ENCODE measurements at places on chromosomes 5 and 9.

- peaks cover 3% of the 10 kb centered on the region for H3K4me1 ChIP-seq
- H3K4me3 ChIP-seq: no peak overlapping the region
- no peaks in the 10 kb centered on the region for H3K36me3 ChIP-seq
- DNase-seq: peak; percentile 38
- no peak overlapping the region for H3K27ac ChIP-seq
These were observed 60.1 kb upstream of the MSX2 start for GRCh38 chr5:174664180-174664850.

GRCh38 chr5:62347928-62348327, 41.9 kb downstream of the KIF2A start:
- peaks cover 12% of the 10 kb centered on the region for H3K36me3 ChIP-seq
- H3K4me1 ChIP-seq: no peaks in the 10 kb centered on the region
- no peak overlapping the region for H3K4me3 ChIP-seq
- no peaks in the 10 kb centered on the region for H3K27me3 ChIP-seq
- no peak for DNase-seq

DNA sequence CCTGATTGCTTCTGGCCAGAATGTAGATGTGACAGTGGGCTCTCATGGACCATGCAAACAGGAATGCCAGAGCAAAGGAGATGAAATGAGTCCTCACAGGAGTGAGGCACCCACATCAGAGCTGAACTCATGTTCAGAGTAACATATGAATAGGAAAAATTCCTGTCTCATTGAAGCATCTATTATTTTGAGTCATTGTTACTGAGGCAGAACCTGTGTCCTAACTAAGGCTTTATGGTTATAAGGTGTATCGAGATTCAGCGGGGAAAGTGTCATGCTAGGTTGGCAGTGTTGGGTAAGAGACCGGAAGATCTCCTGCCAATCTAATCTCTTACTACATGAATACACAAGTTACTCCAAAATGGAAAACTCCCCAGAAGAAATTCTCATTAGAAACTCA, 304.1 kb downstream of the TRPM3 start:
- H3K4me3 ChIP-seq: no peak overlapping the region
- no peak overlapping the region for H3K27ac ChIP-seq
- no peaks in the 10 kb centered on the region for H3K27me3 ChIP-seq
- no peaks in the 10 kb centered on the region for H3K4me1 ChIP-seq

DNA sequence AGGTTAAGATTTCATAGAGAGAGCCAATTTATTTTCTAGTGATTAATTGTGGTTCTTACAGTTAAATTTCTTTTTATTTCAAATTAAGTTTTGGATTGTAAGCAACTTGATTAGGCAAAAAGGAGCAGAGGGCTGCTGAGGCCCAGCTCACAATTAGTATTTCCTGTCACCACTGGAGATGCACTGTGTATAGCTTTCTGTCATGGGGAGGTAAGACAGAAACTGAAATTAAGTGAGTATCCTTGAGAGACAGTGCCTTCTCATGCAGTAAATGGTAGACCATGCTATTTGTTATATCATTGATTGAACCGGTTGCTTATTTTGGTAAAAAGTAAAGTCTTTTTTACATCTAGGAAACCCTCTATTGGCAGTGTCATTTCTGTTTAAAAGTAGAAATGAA, 190.7 kb downstream of the CCDC171 start:
- H3K4me3 ChIP-seq: no peak overlapping the region
- H3K27ac ChIP-seq: no peak overlapping the region
- H3K36me3 ChIP-seq: no peaks in the 10 kb centered on the region

DNA sequence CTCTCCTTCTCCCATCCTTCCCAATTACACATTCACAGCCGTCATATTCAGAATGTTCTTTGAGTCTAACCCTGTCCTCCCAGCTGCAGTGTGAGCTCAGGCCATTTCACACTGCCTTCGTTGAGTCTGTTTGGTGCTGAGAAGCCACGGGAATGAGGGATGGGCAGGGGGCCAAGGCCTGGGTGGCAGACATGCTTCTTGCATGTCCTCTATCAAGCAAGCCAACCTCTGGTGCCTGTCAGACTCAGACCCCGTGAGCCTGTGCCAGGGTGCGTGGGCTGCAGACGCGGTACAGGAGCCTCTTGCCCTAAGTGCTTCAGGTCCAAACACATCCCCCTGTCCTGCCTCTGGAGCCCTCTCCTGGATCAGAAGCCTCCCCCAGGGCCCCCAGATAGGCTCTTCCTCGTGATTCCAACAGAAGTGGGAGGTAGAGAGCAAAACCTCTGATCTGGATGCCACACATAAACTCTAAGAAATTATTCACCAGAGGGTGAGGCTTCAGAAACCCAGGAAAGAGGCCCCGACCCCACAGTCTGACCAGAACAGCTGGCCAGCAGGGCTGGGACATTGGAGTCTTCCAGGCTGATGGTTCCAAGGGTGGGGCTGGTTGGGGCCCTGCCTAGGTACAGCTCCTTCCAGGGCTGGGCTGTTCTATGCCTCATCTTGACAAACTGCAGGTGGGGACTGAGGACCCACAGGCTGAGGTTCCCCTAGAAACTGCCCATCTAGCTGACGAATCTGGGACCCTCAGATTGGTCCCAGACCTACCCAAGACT, 46.7 kb upstream of the CDKN2AIPNL start:
- no peaks in the 10 kb centered on the region for H3K27me3 ChIP-seq
- no peak overlapping the region for H3K4me3 ChIP-seq
- no peak for DNase-seq
- no peaks in the 10 kb centered on the region for H3K4me1 ChIP-seq
- no peak overlapping the region for H3K27ac ChIP-seq
- H3K36me3 ChIP-seq: no peaks in the 10 kb centered on the region

DNA sequence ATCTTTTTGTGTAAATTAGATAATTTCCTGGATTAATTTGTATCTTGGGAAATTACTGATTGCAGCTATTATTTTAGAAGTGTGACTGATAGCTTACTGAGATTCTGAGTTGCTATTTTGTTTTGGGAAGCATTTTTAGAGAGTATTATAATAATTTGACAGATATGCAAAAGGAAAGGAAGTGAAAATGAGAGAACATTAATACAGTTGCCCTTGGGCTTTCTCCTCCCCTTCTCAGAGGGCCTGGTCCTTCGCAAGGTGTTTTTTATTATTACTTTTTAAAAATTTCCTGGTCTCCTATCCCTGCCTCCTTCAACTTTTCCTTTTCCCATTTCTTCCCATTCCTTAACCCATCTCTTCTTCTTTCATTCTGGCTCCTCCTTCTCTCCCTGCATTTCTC, 32.6 kb downstream of the UBAP1 start:
- H3K27me3 ChIP-seq: no peaks in the 10 kb centered on the region
- no peak overlapping the region for H3K4me3 ChIP-seq
- no peak overlapping the region for H3K27ac ChIP-seq

- no peaks in the 10 kb centered on the region for H3K36me3 ChIP-seq
- H3K4me3 ChIP-seq: no peak overlapping the region
- no peaks in the 10 kb centered on the region for H3K27me3 ChIP-seq
- no peaks in the 10 kb centered on the region for H3K4me1 ChIP-seq
These were observed 138.6 kb upstream of the TNFAIP8 start for GRCh38 chr5:119217183-119217582.

GRCh38 chr5:145775893-145776444, 59.2 kb downstream of the PRELID2 start:
- DNase-seq: peak; percentile 88
- H3K27me3 ChIP-seq: no peaks in the 10 kb centered on the region
- no peak overlapping the region for H3K27ac ChIP-seq
- H3K4me1 ChIP-seq: no peaks in the 10 kb centered on the region

GRCh38 chr5:16721151-16722096, 104.6 kb upstream of the RETREG1 start:
- peaks cover 10% of the 10 kb centered on the region for H3K4me1 ChIP-seq
- H3K36me3 ChIP-seq: no peaks in the 10 kb centered on the region
- H3K27ac ChIP-seq: no peak overlapping the region
- H3K27me3 ChIP-seq: no peaks in the 10 kb centered on the region
- DNase-seq: no peak

GRCh38 chr9:110969971-110970386, 68.3 kb downstream of the LPAR1 start:
- H3K27ac ChIP-seq: no peak overlapping the region
- DNase-seq: peak; percentile 79
- no peaks in the 10 kb centered on the region for H3K36me3 ChIP-seq
- H3K4me3 ChIP-seq: no peak overlapping the region
- no peaks in the 10 kb centered on the region for H3K4me1 ChIP-seq

GRCh38 chr5:151924564-151925301, at the start of gene GLRA1:
TSS of gene GLRA1 (minus strand) at chr5:151924851. CDS start at chr5:151924549, 302 bp downstream.
- peak; percentile 70 for DNase-seq
- no peaks in the 10 kb centered on the region for H3K4me1 ChIP-seq
- no peak within 1 kb of the TSS for H3K27ac ChIP-seq
- H3K4me3 ChIP-seq: no peak within 1 kb of the TSS
- no peaks in the 10 kb centered on the region for H3K36me3 ChIP-seq
